Suprapubic skin (tissue), 4 donors: ENCODE measurements at places on chromosomes 2 and 18. TPM values are rescaled to one million over a fixed set of nuclear protein-coding genes. Genes with fewer than 3 reads are reported as not detected.

Gene LHCGR
- not detected for total RNA-seq

Gene PFN4
- 1.0 TPM for total RNA-seq

Gene G6PC2
- not detected for total RNA-seq

Gene ABCG5
- total RNA-seq, result not detected

Gene RTP5
- total RNA-seq, result not detected

Gene EFHD1
- total RNA-seq, result 17.4 TPM

DNA sequence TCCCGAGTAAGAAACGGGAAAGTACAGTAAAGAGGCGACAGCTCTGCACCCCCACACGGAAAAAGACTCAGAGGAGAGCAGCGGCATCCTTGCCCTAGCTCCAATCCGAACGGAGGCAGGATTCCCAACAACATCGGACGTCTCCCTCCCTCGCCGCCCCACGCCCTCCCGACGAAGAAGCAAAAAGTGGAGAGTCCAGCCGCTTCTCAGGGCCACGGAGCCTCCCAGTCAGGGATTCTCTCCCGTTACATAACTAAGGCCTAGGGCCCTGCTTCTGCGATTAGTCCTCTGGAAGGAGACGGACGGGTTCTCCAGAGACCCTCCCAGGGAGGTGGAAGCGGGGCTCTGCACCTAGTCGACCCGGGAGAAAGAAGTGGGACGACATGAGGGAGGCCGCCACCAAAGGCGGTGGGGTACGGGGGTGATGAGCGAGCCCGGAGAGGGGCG, 587 bp downstream of the SUMO1 start:
- no peak for DNase-seq
- H3K36me3 ChIP-seq, result no peaks in the 10 kb centered on the region
- peak overlapping the region; percentile 80 for H3K4me3 ChIP-seq
- H3K27me3 ChIP-seq, result no peaks in the 10 kb centered on the region

- peaks cover 14% of the 10 kb centered on the region for H3K4me1 ChIP-seq
- H3K36me3 ChIP-seq, result no peaks in the 10 kb centered on the region
- no peak overlapping the region for H3K4me3 ChIP-seq
- no peak for DNase-seq
- H3K27me3 ChIP-seq, result peaks cover 8% of the 10 kb centered on the region
Observed at GRCh38 chr2:41836948-41837347, 210.9 kb upstream of the PKDCC start.

DNA sequence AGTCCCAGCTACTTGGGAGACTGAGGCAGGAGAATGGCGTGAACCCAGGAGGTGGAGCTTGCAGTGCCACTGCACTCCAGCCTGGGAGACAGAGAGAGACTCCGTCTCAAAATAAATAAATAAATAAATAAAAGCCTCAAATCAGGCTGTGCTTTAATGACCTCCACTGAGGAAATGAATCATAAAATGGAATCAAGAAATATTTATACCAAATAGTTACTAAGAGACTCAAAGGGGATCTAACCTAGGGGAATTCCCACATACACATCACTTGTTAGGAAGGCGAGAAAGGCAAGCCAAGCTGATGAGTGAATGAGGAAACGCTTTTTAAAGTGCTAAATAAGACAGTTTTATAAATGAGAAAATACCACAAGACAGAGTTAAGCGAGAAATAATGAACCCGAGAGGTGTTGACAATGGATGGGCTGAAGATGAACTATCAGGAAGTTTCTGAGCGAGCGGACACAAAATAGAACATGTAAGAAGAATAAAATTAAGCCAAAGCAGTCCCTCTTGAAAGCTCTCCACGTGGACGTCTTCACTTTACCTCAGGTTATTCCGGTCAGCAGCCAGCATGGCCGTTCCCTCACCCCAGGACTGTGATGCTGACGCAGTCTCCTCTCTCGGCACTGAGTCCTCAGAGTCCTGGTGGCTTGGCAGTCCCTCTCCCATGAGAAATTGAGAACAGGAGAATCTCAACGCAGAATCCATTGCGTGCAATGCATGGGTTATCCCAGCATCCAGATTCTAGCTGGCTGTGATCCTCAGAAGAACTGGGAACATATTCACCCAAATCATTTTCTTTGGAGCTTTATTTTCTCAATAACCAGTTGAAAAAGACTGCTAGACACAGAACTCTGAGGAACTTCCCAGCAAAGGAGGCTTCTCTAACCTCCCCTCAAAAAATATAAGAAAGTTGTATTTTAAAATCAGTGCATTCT, 22.3 kb downstream of the PXDN start:
- H3K27me3 ChIP-seq, result peaks cover 3% of the 10 kb centered on the region
- peaks cover 18% of the 10 kb centered on the region for H3K4me1 ChIP-seq
- H3K27ac ChIP-seq, result peak overlapping the region; percentile 81
- H3K36me3 ChIP-seq, result no peaks in the 10 kb centered on the region

- no peak overlapping the region for H3K27ac ChIP-seq
- no peaks in the 10 kb centered on the region for H3K27me3 ChIP-seq
- no peak overlapping the region for H3K4me3 ChIP-seq
- DNase-seq, result no peak
Observed at GRCh38 chr2:173033084-173033483, 42.6 kb upstream of the MAP3K20 start.

- H3K4me3 ChIP-seq, result no peak overlapping the region
- peaks cover 86% of the 10 kb centered on the region for H3K4me1 ChIP-seq
- no peak for DNase-seq
- peaks cover 46% of the 10 kb centered on the region for H3K36me3 ChIP-seq
- no peak overlapping the region for H3K27ac ChIP-seq
- no peaks in the 10 kb centered on the region for H3K27me3 ChIP-seq
Observed at GRCh38 chr2:219281588-219281987, 2.4 kb downstream of the DNAJB2 start.

GRCh38 chr2:127454595-127455565, 36.7 kb downstream of the PROC start:
- H3K4me3 ChIP-seq, result no peak overlapping the region
- no peak overlapping the region for H3K27ac ChIP-seq
- H3K36me3 ChIP-seq, result no peaks in the 10 kb centered on the region
- H3K4me1 ChIP-seq, result no peaks in the 10 kb centered on the region

DNA sequence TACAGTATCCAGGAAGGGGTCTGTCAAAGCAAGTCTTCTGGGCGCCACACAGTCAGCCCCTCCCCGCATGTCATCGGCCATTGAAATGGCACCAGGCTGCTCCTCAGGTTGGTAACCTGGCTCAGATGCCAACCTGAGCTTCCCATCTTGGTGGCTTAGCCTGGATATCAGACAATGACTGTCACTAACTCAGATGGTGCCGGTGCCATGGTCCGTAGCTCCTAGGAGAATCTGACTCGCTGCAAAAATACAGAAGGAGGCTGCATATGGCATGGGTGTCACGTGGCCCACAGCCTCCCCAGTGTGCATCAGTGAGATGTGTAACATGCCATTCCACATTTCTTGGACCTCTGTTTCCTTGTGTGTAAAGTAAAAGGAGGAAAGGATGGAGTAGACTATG, 3.2 kb downstream of the NOSTRIN start:
- DNase-seq, result no peak
- peak overlapping the region; percentile 0 for H3K4me3 ChIP-seq
- H3K27me3 ChIP-seq, result no peaks in the 10 kb centered on the region
- H3K36me3 ChIP-seq, result no peaks in the 10 kb centered on the region

- H3K36me3 ChIP-seq, result no peaks in the 10 kb centered on the region
- no peak overlapping the region for H3K27ac ChIP-seq
- H3K4me3 ChIP-seq, result no peak overlapping the region
- no peak for DNase-seq
Observed at GRCh38 chr2:3706892-3707291, 3.5 kb downstream of the DCDC2C start.

DNA sequence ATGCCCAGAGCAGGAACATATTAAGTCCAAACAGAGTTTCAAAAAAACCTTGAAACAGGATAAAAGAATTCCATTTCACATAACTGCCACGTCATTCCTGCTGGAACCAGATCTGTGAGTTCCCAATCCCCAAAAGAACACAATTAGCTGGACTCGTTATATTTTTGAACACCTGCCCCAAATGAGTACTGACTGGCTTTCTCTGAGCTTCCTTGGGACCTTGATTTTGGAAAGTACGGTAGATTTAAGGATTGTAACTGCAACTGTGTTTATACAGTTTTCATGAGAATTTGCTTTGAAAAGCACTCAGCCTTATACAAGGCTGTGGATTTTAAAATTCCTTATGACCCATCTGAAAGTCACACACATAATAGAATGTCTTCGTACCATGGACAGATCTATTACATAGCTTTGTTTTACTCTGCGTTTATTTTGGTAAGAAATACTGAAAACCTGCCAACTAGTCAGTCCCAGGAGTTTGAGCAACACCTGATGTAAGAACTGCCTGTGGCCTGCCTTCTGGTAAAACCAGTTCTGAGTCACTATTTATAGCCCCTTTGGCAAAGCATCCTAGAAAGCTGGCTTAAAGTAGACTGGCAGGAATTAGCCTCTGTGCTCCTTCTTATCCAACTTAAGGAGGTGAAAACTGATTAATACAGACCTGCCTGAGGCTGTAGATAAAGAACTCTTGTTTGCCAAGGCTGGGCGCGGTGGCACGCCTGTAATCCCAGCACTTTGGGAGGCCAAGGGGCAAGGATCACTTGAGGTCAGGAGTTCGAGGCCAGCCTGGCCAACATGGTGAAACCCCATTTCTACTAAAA, 48.1 kb downstream of the MERTK start:
- H3K27me3 ChIP-seq, result no peaks in the 10 kb centered on the region
- peaks cover 32% of the 10 kb centered on the region for H3K4me1 ChIP-seq
- peaks cover 16% of the 10 kb centered on the region for H3K36me3 ChIP-seq
- H3K4me3 ChIP-seq, result no peak overlapping the region

DNA sequence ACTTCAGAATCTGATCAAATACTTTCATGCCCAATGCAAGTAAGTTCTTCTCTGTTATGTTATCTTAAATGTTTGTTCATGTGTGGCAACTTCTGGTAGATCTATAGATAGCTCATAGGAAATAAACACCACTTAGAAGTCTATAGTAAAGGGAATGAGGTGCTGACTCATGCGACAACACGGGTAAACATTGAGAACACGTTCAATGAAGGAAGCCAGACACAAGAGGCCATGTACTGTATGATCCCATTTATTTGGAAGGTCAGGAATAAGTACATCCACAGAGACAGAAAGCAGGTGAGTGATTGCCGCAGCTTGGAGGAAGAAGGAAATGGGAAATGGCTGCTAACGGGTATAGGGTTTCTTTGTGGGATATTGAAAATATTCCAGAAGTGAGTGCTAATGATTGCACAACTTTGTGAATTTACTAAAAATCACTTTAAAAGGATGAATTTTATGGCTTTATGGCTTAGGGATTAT, 95.4 kb downstream of the ITGB1BP1 start:
- no peak overlapping the region for H3K4me3 ChIP-seq
- peaks cover 21% of the 10 kb centered on the region for H3K36me3 ChIP-seq
- no peak for DNase-seq
- H3K4me1 ChIP-seq, result no peaks in the 10 kb centered on the region

DNA sequence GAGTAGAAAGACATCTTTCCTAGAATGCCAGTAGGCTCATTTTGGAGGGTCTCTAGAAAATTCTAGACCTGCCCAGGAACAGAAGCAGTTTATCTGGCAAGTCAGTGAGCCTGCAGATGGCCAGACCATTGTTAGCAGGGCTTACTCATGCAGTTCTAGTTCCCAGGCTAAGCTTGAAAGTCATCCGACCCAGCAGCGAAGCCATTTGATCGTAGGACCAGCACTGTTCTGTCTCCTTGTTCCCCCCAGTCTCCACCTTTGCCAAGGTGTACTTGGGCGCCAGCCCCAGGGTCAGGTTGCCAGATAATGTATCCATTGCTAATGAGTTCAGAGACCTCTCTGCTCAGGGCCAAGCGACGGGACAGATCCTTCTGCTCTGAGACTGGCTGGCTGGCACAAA, 70.1 kb downstream of the EPAS1 start:
- H3K4me3 ChIP-seq, result no peak overlapping the region
- no peak overlapping the region for H3K27ac ChIP-seq
- H3K27me3 ChIP-seq, result no peaks in the 10 kb centered on the region
- peaks cover 61% of the 10 kb centered on the region for H3K36me3 ChIP-seq
- H3K4me1 ChIP-seq, result peaks cover 5% of the 10 kb centered on the region
- DNase-seq, result no peak
